Aortic smooth muscle cell (primary cell): ENCODE measurements at places on chromosomes 12 and 14. TPM values are rescaled to one million over a fixed set of nuclear protein-coding genes. Genes with fewer than 3 reads are reported as not detected.

Gene ASB2
- total RNA-seq = 0.40 and 0.56 TPM in 2 replicates

Gene LETMD1
- 39.9 and 43.4 TPM in 2 replicates for total RNA-seq

Gene CIDEB
- total RNA-seq = 0.68 and 1.1 TPM in 2 replicates

Gene NTN4
- total RNA-seq = 296 and 347 TPM in 2 replicates

Gene CIT
- total RNA-seq = 23.3 and 24.8 TPM in 2 replicates
